ENCODE measurements at places on chromosomes 12 and 14.

- DNase-seq = no peak
Observed at GRCh38 chr14:61418746-61419145, 97.4 kb downstream of the PRKCH start.

DNA sequence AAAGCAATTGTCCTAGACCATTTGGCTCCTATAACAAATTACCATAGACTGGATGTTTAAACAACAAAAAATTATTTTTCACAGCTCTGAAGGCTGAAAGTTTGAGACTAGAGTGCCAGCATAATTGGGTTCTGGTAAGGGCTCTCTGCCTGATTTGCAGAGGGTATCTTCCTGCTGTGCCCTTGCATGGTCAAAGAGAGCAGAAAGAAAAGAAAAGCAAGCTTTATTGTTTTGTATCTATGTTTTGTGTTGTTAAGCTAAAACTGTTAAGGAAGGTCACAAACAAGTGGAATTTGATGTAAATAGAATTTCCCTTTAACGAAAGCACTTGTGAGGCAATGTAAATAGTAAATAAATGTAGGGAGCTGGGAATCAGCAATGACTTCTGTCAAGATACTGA lies 1031.0 kb upstream of the ATXN7L3B start:
- DNase-seq = no peak

DNA sequence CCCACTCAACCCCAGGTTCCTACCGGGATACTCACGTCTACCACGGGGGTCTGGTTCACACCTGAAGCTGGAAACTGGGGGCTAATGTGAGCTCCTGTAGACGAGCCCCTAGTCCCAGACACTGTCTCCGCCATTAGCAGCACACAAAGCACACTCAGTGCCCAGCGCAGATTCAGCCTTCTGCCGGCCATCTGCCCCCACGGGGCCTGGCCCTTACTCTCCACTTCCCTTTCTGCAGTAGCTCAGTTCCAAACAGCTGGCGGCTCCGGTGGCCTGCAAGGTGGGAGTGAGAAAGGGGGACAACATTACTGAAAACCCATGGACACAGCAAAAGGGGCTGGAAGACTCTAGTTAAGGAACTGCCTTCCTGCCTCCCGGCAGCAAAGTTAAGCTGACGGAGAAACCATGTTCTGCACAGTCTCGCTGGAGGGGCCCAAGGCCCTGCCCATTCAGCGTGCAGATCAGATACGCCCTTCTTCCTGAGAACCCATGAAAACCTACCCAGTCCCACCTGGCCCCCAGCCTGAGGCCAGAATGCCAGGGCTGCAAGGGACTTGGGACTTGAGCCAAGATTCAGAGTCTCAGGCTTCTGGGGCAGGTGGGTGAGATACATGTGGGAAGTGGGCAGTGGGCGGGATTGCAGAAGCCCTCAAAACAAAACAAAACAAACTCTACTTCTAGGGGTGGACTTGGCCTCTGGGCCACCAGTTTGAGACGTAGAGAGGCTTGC lies 2.1 kb downstream of the SLC8B1 start:
- DNase-seq = no peak

DNA sequence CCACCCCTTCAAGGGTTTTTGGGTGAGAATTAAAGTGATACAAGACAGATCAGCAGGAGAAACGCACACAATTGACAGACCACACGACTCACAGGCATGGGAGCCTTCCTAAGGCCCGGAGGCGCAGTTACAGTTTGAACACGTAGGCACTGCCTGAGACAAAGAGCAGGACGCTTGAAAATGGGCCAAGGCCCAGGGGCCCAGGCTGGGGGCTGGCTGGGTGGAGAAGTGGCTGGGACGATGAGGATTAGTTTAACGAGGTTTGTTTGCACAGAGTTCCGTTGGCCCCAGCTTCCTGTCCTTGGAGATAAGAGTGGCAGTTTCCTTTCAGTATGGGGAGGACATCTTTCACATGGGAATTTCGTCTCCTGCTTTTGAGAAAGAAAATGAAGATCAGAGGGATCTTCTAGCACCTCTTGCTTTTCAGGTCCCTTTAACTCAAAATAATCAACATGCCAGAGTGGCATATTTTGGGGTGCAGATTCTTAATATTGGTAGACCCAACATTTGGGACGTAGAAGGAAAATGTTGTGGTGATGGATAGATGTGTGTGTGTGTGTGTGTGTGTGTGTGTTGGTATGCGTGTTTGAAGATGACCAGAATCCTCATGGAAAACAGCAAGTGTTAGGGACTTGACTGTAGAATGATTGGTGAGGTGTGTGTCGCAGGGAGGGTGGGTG lies 44.6 kb downstream of the DLK1 start:
- DNase-seq = peak; percentile 38

DNA sequence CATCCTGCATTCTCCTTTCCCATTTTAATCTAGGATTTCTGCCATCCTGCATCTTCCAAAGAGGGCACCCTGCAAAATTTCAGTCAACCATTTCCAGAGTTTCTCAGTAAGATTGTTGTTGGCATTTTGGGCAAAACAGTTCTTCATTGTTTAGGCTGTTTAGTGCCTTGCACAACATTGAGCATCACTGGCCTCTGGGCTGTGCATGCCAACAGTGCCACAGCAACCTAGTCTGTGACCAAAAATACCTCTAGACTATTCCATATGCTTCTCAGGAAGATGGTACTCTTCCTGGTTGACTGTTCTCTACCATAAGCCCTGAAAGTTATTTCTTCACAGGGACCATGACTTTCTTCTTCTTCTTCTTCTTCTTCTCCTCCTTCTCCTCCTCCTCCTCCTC lies 32.5 kb upstream of the ISM2 start:
- DNase-seq = no peak

GRCh38 chr12:94169495-94169894 lies 21.1 kb downstream of the PLXNC1 start:
- no peak for DNase-seq

- no peak for DNase-seq
Observed at GRCh38 chr12:98653866-98654493, 8.9 kb downstream of the APAF1 start.

DNA sequence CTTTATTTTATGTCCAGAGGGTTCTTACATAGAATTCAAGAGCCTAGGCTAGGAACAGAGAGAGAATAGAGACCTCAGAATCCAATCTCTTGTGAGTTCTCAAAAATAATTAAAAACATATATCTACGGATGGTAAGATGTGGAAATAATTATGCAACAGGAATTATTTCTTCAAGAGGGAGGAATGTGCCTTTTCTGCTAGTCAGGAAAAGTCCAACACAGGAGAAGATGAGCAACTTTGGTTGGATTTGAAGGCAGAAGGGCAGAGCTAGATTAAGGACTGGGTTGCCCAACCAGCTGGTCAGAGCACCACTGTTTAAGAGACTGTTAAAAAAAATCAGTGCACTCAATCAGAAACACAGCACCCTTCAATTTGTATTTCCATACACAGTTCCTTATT lies 365.5 kb downstream of the ETNK1 start:
- DNase-seq = no peak

GRCh38 chr12:49026678-49027480 lies 8.3 kb upstream of the PRKAG1 start:
- no peak for DNase-seq

DNA sequence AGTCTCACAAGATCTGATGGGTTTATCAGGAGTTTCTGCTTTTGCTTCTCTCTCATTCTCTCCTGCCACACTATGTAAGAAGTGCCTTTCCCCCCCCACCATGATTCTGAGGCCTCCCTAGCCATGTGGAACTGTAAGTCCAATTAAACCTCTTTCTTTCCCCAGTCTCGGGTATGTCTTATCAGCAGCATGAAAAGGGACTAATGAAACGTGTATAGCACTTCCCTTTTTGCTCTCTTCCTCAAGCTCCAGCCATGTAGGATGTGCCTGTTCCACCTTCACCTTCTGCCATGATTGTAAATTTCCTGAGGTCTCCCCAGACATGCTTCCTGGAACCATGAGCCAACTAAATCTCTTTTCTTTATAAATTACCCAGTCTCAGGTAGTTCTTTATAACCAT lies 7.0 kb upstream of the CRACR2A start:
- no peak for DNase-seq

Data from ecto neural progenitor cell (in vitro differentiated cells).